ENCODE measurements at places on chromosomes 3 and 15. TPM values are rescaled to one million over a fixed set of nuclear protein-coding genes. Genes with fewer than 3 reads are reported as not detected.

GRCh38 chr3:10274601-10275000 is 18.1 kb downstream of the GHRL start:
- DNase-seq = no peak

GRCh38 chr3:66744986-66745385 is 244.2 kb upstream of the LRIG1 start:
- DNase-seq = no peak

- no peak for DNase-seq
Observed at GRCh38 chr3:28215407-28215806, 26.0 kb upstream of the CMC1 start.

DNA sequence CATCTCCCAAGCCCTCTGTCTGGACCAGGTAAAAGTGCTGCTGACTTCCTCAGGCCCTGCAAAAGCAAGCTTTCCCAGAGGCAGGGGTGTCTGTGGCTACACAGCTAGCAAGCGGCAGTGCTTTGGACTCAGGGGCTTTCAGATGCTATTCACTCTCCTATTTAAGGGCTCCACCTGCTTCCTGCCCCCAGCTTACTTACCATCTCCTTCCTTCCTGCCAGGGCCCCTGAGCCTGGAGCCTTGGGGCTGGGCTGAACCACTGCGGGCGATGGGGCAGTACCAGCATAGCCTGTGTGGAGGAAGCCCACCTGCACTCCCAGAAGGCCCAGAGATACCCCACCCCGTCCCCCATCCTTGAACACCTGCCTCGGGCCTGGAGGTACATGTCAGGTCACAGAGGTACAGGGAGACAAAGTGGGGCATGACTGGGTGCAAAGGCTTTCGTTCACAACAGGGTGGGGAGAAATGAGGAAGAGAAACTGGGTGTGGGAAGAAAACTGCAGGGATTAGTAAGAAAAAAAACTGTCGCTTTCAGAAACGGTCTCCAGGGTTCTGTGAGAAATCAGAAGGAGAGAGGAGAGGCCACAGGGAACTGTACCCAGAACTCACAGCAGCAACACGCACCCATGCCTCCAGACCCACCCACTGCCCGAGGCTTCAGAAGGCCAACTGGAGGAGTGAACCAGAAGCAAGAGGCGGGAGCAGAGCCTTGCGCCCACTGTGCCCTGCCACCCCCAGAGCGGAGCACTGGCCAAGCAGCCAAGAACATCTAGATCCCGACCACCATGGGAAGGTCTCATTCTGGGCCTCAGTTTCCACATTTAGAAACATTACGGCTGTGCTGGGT is 49.5 kb downstream of the CCDC12 start:
- no peak for DNase-seq

GRCh38 chr3:159926573-159926972 is 62.1 kb upstream of the IL12A start:
- no peak for DNase-seq

DNA sequence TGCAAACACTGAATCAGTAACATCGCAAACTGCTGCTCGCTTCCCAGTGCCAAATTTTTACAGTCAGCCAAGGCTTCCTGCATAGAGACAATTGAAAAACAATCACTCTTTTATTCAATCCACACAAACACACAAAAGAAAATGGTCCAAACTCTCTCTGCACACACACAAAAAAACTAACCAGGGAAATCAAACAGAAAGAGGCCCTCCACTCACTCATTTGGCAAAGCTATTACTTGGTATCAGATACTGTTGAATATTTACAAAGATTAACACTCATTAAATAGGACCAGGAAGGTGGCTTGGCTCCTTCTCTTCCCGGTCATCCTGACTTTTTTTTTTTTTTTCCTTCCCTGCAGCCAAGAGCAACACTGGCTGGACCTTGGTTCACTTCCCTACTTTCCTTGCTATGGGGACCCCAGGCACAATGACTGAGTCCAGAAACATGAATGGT is 62.4 kb upstream of the SPATA12 start:
- DNase-seq = no peak

- no peak for DNase-seq
Observed at GRCh38 chr15:92672102-92672501, 16.5 kb upstream of the FAM174B start.

DNA sequence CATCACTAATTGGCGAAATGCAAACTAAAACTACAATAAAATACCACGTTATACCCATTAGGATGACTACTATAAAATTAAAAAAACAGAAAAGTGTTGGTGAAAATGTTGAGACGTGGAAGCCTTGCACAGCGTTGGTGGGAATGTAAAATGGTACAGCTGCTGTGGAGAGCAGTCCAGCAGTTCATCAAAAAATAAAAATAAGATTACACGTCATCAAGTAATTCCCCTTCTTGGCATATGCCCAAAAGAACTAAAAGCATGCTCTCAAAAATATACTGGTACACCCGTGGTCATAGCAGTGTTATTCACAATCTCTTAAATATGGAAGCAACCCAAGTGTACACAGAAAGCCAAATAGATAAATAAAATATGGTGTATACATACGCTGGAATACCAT is 71.8 kb upstream of the NDN start:
- no peak for DNase-seq

DNA sequence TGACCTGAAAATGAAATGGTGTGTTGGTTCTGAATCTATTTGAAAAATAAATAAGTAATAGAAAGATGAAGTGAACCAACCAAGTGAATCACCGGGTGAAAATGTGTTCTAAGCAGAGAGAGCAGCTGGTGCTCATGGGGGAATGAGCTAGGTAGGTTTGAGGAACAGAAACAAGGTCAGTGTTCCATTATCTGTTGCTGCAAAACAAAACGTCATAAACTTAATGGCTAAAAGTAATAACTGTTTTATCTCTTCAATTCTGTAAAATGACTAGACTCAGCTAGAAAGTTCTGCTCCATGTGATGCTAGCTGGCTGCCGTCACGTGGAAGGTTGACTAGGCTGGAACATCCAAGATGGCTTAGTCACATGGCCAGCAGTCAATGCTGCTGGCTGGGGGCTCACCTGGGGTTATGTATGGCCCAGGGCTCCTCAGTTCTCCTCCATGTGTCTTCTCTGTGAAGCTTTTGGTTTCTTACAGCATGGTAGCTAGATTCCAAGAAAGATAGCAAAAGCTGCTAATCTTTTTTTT is 13.3 kb upstream of the SH3BP5 start:
- no peak for DNase-seq

DNA sequence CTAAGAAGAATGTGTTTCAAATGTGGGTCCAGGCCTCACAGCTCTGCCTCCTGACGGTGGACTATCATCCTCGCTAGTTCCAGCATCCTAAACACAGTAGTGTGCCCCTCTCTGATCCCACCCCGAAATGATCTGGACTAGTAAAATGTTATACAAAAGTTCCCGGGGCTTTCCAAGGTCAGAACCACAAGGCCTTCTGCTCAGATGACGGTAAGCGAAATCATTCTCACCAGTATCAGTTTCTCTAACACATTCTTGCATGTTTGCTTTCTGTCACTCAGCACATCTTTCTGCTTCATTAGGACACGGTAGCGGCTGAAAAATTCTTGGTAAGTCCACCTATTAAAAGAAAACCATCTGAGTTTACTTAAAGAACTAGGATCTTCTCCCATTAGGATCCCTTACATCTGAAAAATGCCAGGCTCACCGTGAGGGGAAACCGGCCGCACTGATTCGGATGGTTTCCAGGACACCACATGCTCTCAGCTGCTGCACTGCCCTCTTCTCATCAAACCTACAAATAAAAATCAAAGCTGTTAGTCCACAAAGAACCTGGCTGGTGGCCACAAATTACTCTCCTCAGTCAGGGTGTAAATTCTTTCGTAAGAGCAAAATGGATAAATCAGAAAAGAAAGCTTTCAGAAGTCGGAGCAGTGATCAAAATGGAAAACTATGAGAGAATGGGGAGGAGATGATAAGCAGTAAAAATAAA is 83.9 kb upstream of the MYO5C start:
- DNase-seq = no peak

- no peak for DNase-seq
Observed at GRCh38 chr15:79872358-79873017, 24.3 kb downstream of the MTHFS start.

GRCh38 chr3:30349507-30349906 is 256.9 kb upstream of the TGFBR2 start:
- DNase-seq = no peak

- DNase-seq = no peak
Observed at GRCh38 chr3:14843321-14843720, 24.6 kb downstream of the FGD5 start.

GRCh38 chr3:57688291-57688690 is 4.6 kb downstream of the DENND6A start:
- no peak for DNase-seq

- no peak for DNase-seq
Observed at GRCh38 chr15:51262463-51262862, 75.9 kb downstream of the CYP19A1 start.

DNA sequence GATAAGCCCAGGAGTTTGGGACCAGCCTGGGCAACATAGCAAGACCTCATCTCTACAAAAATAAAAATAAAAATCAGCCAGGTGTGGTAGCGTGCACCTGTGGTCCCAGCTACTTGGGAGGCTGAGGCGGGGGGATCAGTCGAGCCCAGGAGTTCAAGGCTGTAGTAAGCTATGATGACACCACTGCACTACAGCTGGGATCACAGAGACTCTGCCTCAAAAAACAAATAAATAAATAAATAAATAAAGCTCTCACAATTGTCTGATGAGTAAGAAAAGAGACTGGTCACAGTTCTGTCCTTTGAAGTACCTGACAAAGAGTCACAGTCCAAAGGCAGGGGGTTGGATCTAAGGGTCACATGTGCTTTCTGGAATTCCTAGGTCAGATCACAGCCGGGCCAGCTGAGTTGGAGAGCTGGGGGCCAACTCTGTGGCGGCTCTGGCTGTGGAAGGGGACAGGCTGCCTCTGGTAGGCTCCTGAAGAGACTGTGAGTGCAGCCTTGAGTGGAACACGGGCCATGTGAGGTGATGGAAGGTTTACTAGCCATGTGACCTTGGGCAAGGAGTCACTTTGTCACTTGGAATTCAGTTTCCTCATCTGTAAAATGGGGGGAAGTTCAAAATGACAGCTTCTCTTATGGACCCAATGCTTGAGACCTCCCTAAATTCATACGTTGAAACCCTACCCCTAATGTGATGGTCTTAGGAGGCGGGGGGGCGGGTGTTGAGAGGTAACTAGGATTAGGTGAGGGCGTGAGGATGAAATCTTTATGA is 47.2 kb downstream of the WHAMM start:
- DNase-seq = no peak

- DNase-seq = no peak
Observed at GRCh38 chr3:32432711-32433530, 41.3 kb downstream of the CMTM7 start.

The LRRC28 gene
- 30.2 TPM for total RNA-seq

The REC114 gene
- not detected for total RNA-seq

The CFAP20DC gene
- total RNA-seq = 6.1 TPM

The PPP1R14D gene
- total RNA-seq = 1.7 TPM

The CNTN6 gene
- total RNA-seq = 17.2 TPM

The SYNM gene
- total RNA-seq = 1.2 TPM

The ARPP21 gene
- 0.67 TPM for total RNA-seq

The SUSD5 gene
- 1.7 TPM for total RNA-seq

The FBXO40 gene
- not detected for total RNA-seq

The DUOX1 gene
- total RNA-seq = 7.2 TPM
